Brain (organoid and tissue), 16 donors: ENCODE measurements at places on chromosomes 4 and X. TPM values are rescaled to one million over a fixed set of nuclear protein-coding genes. Genes with fewer than 3 reads are reported as not detected.
A peak's percentile ranks its signal among the peaks of the same experiment; 100 is the strongest.

Gene FATE1
- 0.75 TPM for polyA plus RNA-seq

Gene NPFFR2
- not detected for polyA plus RNA-seq

Gene LRRC66
- polyA plus RNA-seq, result 0.24 TPM

Gene GRIA3
- polyA plus RNA-seq, result 4.3 TPM

Gene SYNPO2
- polyA plus RNA-seq, result 2.6 TPM

Gene TNIP3
- polyA plus RNA-seq, result not detected

Gene RBMXL3
- polyA plus RNA-seq, result not detected

Gene SPIN4
- polyA plus RNA-seq, result 12.5 TPM

Gene SLC4A4
- polyA plus RNA-seq, result 7.5 TPM

Gene BEX2
- 206 TPM for polyA plus RNA-seq

Gene TKTL2
- polyA plus RNA-seq, result not detected

Gene MSMO1
- 32.6 TPM for polyA plus RNA-seq

Gene NR3C2
- 2.8 TPM for polyA plus RNA-seq

Gene FAM9B
- polyA plus RNA-seq, result not detected

Gene WWC2
- 1.9 TPM for polyA plus RNA-seq

GRCh38 chr4:123421937-123422781, 25.6 kb downstream of the SPRY1 start:
- no peak for DNase-seq

DNA sequence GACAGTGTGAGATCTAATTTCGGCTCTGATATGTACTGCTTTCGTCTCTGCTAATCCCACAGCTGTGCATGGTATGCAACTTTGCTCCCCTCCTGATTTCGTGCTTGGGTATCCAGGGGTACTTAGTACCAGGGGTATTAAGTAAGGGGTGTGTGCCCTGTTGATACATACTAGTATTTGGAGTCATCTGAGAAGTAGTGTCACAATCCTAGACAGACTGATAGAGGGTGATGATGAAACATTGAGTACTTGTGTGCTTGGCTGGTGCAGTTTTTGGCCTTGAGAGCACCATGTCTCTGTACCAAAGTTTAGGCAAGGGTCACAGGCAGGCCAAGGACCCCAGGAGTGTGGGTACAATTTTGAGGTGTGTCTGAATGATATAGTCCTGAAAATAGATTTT, 10.9 kb downstream of the GPAT3 start:
- DNase-seq, result no peak

DNA sequence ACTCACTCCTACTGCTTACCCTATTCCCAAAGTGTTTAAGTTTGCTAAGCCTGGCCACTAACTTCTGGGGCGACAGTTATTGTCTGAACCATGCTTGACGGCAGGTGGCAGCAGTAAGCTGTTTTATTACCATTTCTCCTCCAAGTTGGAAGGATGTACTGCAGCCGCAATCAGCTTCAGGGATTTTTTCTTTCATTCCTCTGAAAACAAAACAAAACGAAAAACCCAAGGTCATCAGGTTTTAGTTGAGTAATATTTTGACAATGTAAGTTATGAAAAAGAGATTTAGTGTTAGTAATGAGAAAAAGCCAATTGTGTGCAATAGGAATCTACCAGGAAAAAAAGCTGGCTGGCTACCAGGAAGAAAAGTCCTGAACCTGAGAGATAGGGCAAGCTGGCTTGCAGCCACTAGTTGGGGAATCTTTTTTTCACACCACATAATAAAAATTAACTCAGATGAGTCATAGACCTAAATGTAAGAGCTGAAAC, 13.2 kb upstream of the RAB9B start:
- peak; percentile 78 for DNase-seq

GRCh38 chrX:108516184-108516583, 76.5 kb downstream of the COL4A5 start:
- no peak for DNase-seq

GRCh38 chrX:71492231-71493065, 40.5 kb upstream of the OGT start:
- DNase-seq, result no peak

- DNase-seq, result no peak
Observed at GRCh38 chrX:13053171-13053570, 8.8 kb upstream of the FAM9C start.

GRCh38 chrX:55796496-55796895, 78.9 kb downstream of the RRAGB start:
- DNase-seq, result no peak

- DNase-seq, result no peak
Observed at GRCh38 chr4:12389604-12390003, 960.9 kb upstream of the HS3ST1 start.

- no peak for DNase-seq
Observed at GRCh38 chr4:26113339-26113940, 199.4 kb downstream of the SMIM20 start.

DNA sequence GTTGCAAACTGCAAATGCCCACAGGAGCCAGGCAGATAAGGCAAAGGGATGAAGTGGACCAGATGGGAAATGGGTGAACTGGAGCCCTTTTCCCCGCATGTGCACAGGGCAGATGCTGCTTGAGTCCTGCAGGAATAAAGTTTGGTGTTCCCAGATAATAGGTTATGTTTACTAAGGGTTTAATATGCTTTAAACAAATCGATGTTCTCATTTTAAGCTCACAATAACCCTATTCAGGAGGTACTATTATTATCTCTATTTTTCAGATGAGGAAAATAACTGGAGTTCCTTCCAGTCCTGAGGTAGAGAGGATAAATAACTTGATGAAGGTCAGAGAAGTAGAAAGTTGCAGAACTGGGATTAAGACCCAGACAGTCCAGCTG, 77.3 kb downstream of the LRRC66 start:
- no peak for DNase-seq

DNA sequence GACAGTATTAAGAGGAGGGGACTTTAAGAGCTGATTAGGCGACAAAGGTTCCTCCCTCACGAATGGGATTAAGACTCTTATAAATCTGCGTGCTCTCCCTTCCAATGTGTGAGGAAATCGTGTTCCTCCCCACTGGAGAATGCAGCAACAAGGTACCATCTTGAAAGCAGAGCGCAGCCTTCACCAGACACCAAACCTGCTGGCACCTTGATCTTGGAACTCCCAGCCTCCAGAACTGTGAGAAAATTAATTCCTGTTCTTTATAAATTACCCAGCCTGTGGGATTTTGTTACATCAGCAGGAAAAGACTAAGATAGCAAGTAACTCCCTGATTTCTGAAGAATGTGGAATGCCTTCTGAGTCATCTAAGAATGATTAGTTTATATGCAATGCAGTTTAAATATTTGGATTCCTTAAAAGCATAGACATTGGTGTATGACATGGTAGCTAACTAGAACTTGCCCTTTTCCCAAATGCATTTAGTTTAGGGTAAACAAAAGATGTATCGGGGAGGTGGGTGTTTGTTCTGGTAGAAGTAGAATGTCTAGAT, 86.1 kb downstream of the USP46 start:
- no peak for DNase-seq

DNA sequence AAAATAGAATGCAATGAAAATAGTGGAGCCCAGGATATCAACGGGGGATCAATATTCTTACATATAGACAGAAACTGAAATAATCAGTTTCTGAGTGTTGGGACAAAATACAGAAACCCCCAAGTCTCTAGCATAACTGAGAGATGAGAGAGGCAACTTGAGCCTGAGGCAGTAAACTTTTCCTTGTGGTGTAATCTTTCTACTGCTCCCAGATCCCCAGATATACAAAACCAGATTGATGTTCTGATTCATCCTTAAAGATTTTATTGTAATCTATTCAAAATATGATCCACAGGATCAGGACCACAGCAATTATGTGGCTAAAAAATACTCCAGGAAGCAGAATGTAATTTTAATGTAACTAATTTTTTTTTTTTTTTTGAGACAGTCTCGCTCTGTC, 2282.6 kb downstream of the ARAP2 start:
- DNase-seq, result no peak

DNA sequence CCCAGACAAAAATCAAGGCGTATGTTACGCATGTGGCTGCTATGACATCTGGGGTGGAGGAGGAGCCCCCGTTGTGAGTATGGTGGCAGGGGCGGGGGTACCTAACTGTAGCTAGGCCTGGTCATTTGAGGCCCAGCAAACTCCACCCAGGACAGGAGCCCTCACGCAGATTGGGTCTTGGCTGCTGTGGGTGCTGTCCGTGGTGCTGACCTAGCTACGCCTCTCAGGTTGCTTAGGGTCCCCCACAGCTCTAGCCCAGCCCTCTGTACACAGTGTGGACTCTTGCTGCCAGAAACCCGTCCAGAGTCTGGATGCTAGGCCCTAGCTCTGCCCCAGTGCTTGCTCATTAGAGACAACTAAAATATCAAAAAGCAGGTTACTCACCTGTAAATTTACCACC, 146.7 kb upstream of the PSAPL1 start:
- DNase-seq, result no peak

- no peak for DNase-seq
Observed at GRCh38 chr4:73527196-73527595, 45.7 kb downstream of the AFM start.

DNA sequence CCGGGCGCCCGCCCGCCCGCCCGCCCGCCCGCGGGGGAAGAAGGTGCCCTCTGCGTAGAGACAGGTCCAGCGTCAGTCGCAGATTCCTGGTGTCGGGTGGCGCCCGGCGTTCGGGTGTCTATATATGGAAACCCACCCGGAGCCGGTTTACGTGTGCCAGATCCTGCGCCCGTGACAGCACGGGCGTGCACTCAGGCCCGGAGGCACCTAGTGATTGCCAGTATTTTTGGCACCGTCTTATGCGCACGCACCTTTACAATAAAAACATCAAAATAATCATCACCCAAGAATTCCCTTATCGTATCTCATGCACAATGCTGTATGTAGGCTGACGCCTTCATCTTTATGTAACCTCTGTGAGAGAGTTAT, 519 bp downstream of the SLC25A4 start:
- DNase-seq, result peak; percentile 51

GRCh38 chrX:145609951-145610511, 207.6 kb upstream of the SLITRK2 start:
- DNase-seq, result no peak

GRCh38 chr4:43843501-43843900, 605.1 kb downstream of the KCTD8 start:
- DNase-seq, result no peak

- DNase-seq, result peak; percentile 27
Observed at GRCh38 chrX:68847172-68847571, 18.4 kb downstream of the EFNB1 start.

DNA sequence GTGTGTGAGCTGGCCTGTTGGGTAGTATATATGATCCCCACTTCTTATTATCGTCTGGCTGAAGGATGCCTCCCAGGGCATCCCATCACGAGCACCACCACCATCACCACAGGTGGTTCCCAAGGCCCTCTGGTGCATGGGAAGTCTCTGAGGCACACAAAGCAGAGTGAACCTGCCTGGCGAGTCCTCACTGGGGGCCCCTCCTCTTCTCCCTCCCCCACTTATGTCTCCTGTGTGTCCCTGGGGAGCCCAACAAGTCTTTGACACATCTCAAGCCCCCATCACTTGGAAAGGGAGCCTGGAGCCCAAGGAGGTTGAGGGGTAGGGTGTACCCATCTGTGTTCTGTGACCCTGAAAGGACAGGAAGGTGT, 45.5 kb upstream of the NKX1-1 start:
- no peak for DNase-seq

- DNase-seq, result no peak
Observed at GRCh38 chr4:91325495-91325894, 978.3 kb upstream of the GRID2 start.

- no peak for DNase-seq
Observed at GRCh38 chr4:145520172-145520571, 38.5 kb downstream of the SMAD1 start.

DNA sequence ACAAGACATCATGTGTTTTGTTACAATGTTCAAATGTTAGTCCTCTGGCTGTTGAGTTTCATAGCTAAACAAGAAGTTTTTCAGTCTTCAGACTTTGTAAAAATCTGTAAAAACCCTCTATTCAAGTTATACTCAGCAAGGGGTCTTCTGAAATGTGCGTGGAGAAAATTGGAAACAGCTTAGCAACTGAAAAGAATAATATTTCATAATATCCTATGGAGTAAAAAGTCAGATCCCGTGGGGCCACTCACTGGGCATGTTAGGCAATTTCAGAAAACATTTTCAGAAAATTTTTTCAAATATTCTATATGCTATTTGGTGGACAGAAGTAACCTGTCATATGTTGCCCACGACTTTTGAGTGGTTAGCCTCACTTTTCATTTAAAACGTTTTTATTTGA, 118.3 kb downstream of the CORIN start:
- DNase-seq, result no peak

GRCh38 chrX:53556868-53557267, 122.7 kb upstream of the HSD17B10 start:
- DNase-seq, result no peak

- DNase-seq, result peak; percentile 95
Observed at GRCh38 chrX:153970357-153971123, 1.1 kb downstream of the HCFC1 start.

GRCh38 chr4:139018501-139018900, 2.9 kb downstream of the NOCT start:
- no peak for DNase-seq

GRCh38 chr4:115969756-115970155, 856.3 kb upstream of the NDST4 start:
- DNase-seq, result no peak

- DNase-seq, result no peak
Observed at GRCh38 chr4:26217961-26218676, 102.7 kb upstream of the RBPJ start.

- peak; percentile 61 for DNase-seq
Observed at GRCh38 chrX:111411557-111411956, 435 bp downstream of the DCX start.
